Stimulated activated CD8-positive, alpha-beta memory T cell treated with anti-CD3 and anti-CD28 coated beads, Interleukin-4, amount 100 ng/mL, for 4 hours (primary cell): ENCODE measurements at places on chromosomes 1 and 21.

DNA sequence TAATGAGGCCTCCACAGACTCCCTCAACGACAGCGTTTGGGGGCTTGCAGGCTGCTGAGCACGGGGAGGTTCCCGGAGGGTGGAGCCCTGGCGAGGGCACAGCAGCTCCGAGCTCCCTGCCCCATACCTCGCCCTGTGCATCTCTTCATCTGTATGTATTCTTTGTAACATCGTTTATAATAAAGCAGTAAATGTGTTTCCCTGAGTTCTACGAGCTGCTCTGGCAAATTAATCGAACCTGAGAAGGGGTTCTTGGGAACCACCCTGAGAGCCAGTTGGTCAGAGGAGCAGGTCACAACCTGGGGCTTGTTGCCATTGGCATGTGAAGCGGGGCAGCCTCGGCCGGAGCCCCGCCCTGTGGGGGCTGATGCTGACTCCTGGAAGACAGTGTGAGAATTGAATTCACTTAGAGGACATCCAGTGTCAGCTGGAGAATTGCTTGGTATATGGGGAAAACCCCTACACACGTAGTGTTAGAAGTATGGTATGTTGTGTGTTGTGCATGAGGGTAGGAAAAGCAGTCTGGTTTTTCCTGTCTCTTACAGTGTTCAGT, 11.5 kb downstream of the SLC37A1 start:
- no peak for DNase-seq

DNA sequence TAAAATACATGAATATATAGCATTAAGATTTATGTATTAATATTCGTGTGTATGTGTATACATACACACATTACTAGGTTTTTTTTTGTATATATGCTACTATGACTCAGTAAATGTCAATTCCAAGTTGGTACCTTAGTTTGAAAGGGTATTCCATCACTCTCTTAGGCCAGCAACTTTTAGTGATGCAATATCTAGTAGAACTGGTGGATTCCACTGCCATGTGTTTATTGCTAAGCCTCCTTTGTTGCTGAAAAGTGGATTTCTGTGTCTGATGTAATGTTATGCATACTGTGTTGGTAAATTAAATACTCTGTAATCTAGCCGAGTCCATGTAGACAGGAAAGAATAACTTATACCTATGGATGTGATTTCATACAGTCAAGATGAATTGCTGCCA, 16.9 kb upstream of the COL11A1 start:
- no peak for DNase-seq

DNA sequence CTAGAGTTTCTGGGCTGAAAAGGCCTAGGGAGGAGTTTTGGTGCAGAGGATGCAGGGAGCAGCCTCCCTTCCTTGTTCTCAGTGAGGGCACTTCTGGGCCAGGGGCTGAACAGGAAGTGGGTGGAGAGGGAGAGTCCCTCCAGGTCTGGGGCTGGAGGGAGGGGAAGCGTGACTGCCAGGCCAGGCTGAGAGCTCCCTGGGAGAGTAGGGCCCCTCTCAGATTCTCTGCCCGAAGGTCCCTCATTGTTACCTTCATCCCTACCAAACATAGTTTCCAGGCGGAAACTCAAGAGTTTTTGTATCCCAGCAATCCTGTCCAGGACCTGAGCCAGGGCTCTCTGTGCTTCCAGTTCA, 36.8 kb downstream of the CITED4 start:
- no peak for DNase-seq

GRCh38 chr1:101193733-101194169, 43.1 kb upstream of the S1PR1 start:
- DNase-seq, result no peak

GRCh38 chr1:35592991-35593769, 20.1 kb downstream of the TFAP2E start:
- DNase-seq, result no peak

- DNase-seq, result no peak
Observed at GRCh38 chr1:242128951-242129502, 130.1 kb upstream of the MAP1LC3C start.

DNA sequence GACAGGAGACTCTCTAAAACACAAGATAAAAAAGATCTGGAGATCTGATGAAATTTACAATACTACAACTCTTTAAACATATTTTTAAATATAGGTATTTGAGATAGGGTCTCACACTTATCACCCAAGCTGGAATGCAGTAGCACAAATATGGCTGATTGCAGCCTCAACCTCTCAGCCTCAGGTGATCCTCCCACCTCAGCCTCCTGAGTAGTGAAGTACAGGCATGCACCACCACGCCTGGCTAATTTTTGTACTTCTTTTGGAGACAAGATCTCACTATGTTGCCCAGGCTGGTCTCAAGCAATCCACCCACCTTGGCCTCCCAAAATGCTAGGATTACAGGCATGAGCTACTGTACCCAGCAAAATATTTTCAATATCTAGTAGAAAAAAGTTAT, 170.0 kb upstream of the NR5A2 start:
- no peak for DNase-seq

- DNase-seq, result no peak
Observed at GRCh38 chr1:157819215-157819614, 705 bp downstream of the FCRL1 start.

GRCh38 chr21:38709876-38710275, 95.9 kb upstream of the ETS2 start:
- no peak for DNase-seq

- no peak for DNase-seq
Observed at GRCh38 chr1:97163591-97164275, 442.1 kb downstream of the PTBP2 start.

GRCh38 chr1:225942574-225942973, 1.6 kb upstream of the LEFTY2 start:
- DNase-seq, result no peak

DNA sequence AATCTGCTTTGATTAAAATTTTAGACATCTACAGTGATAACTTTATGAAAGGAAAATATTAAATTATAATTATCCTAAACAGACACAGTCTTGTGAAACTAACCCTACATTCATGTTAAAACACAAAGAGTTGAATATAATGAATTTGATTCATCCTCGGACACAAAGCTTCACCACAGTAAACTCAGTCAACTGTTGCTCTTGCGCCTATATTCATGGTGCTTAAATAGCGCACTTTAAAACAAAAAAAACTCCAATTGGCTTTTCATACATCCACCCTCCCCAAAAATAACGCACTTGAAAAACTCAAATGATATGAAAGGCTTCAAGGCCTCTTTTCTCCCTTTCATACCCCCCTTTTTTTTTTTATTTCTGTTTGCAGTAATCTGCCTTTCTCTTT, 260.3 kb downstream of the FAF1 start:
- DNase-seq, result no peak

- no peak for DNase-seq
Observed at GRCh38 chr1:50531027-50531426, 107.8 kb upstream of the DMRTA2 start.

GRCh38 chr1:179121159-179121938, 39.5 kb downstream of the TOR3A start:
- DNase-seq, result no peak

GRCh38 chr21:29194847-29195246, 64.4 kb downstream of the MAP3K7CL start:
- no peak for DNase-seq

DNA sequence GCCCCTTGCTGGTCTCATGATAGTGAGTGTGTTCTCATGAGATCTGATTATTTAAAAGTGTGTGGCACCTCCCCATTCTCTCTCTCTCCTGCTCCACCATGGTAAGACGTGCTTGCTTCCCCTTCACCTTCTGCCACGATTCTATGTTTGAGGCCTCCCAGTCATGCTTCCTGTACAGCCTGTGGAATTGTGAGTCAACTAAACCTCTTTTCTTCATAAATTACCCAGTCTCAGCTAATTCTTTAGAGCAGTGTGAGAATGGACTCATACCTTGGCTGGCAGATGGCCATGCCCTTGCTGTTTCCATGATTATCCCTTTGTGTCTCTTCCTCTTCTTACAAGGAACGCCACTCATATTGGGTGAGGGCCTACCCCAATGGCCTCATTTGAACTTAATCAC, 40.3 kb downstream of the PSMG1 start:
- DNase-seq, result no peak

- DNase-seq, result no peak
Observed at GRCh38 chr1:174746024-174746808, 253.5 kb upstream of the CACYBP start.

GRCh38 chr1:28236656-28237322, 865 bp downstream of the ATP5IF1 start:
- DNase-seq, result no peak

DNA sequence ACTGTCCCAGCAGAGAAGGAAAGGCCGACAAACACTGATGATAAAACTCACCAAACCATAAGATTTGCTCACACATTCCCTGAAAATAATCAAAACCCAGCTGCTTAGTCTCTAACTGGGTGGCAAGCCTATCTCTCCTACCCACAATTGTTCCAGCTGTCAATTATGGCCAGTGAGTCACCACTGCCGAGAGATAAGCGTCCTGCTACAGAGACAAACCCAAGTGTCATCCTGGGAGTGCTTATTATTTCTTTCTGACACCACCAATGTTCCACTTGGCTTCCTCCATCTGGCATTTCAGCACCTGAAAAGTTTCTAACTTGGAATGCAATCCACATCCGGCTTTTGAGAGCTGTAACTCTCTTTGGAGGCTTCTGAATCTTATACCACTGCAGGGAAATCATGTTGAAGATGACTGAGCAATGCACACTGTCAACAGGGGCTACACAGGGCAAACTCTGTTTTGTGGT, 51.5 kb upstream of the VAV3 start:
- DNase-seq, result no peak

GRCh38 chr1:41898191-41898713, 20.5 kb downstream of the HIVEP3 start:
- DNase-seq, result no peak

GRCh38 chr1:223628233-223629125, 37.0 kb downstream of the CAPN8 start:
- no peak for DNase-seq

DNA sequence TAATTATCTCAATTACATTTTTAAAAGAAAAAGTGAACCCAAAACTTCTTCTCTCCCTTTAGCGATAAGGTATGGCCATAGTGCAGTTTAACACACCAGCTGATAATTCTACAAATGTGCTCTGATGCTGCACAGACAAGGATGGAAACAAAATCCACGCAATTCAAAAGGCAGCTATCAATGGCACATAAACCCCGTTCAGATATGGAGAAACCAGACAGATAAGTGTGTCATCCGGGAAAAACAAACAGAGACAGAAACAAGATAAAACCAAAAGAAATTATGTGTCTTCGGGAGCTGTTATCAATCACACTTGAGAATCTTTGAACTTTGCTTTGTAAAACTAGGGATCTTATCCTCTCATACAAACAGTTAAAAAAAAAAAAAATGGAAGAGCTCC, 73.6 kb downstream of the SIPA1L2 start:
- no peak for DNase-seq

GRCh38 chr1:35298464-35298863, 30.0 kb downstream of the ZMYM4 start:
- no peak for DNase-seq

DNA sequence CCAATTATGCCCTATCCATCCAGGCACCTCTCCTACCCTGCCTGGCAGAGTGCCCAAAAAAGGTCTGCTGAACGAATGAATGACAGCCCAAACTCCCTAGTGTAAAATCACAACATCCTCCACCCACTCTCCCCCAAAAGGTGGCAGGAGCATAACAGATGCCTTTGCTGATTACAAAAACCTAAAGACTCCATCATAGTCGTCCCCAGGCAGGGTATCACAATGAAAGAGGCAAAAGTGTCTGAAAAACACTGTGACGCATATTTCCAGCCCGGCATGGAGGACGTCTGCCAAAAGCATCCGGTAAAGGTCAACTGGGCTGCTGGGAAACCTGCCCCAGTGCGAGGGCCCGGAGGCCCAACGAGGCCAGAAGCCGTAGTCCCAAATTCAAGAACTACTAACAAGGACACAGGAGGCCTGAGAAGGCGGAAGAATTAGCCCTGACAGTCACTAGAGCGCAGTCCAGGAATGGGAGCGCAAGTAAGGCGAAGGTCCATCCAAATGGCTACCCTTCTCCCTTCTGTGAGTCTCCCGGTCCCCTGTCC, 576 bp downstream of the SMIM12 start:
- DNase-seq, result no peak

- no peak for DNase-seq
Observed at GRCh38 chr1:29179641-29180184, 2.0 kb downstream of the SRSF4 start.

- DNase-seq, result peak; percentile 7
Observed at GRCh38 chr1:119139403-119139802, 1.1 kb downstream of the WARS2 start.

DNA sequence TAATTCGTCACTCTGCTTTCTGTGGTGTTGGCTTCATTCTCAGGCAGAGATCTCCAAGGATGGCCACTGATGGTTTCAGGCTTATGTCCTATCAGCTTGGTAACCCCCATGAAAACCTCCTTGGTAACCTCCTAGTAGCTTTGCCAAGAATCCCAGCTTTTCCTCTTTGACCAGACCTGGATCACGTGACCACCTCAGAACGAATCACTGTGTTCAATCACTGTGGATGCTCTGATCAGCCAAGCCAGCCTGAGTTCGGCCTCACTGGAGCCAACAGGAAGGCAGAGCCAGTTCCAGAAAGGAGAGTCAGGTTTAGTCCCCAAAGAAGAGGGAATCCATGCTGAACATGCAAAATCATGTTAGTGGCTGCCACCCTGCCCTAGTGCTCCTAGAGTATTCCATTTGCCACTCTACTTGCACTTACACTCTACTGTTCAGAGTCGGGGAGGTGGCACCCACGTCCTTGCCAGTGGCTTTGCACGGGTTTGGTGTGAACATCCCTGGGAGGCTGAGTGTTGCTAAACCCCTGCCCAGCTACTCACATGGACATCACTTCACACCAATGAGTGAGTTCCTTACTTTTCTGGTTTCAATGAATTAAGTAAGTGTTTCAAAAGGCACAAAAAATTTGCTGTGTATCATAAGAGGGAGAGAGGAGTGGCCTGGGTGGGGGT, 33.5 kb upstream of the SSBP3 start:
- no peak for DNase-seq

DNA sequence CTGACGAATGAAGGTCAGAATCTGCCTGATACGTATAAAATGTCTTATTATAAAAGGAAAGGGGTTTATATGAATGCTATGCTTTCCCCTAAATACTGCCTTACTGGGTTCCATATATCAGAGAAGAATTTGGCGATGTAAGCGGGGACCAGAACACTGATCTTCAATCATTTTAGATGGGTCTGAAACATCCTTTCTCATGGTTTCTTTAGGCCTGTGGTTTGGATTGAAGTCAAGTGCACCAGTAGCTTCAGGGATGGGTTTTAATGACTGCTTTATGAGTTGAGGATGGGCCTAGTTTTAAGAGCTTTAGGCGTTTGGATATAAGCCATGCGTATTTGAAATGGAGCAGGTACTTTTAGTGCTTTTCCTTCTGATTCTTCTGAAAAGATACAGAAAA, 6.9 kb downstream of the FMN2 start:
- no peak for DNase-seq

- no peak for DNase-seq
Observed at GRCh38 chr1:153679337-153680119, 1.0 kb downstream of the NPR1 start.
